ENCODE measurements at places on chromosomes 2 and 18. TPM values are rescaled to one million over a fixed set of nuclear protein-coding genes. Genes with fewer than 3 reads are reported as not detected.

GRCh38 chr2:1517786-1518185, 104.5 kb downstream of the TPO start:
- no peaks in the 10 kb centered on the region for H3K4me1 ChIP-seq
- DNase-seq: no peak
- H3K27me3 ChIP-seq: no peaks in the 10 kb centered on the region
- no peak overlapping the region for H3K27ac ChIP-seq
- H3K4me3 ChIP-seq: no peak overlapping the region
- H3K36me3 ChIP-seq: no peaks in the 10 kb centered on the region

DNA sequence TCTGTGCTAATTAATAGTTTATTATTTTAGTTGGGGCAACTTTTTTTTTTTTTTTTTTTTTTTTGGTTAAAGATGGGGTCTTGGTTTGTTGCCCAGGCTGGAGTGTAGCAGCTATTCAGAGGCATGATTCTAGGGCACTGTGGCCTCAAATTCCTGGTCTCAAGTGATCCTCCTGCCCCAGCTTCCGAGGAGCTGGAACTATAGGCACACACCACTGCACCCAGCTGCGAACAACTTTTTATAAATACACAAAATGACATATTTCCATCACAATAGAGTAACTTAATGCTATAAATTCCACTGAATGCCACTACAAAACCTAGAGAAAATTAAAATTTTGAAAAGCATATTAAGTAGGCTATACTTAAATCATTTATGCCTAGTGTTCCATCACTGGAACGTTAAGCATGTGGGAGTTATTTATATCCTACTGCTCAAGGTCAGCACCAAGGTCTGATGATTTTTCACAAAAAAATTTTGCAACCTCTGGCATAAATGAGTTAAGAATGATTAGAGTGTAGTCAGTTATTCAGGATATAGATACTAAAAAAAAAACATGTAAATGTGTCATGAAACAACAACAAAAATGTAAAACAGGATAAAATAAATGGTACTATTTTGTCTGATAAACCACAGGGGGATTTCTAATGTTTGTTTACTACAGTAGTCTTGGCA, 46.8 kb downstream of the GFPT1 start:
- DNase-seq: no peak
- H3K36me3 ChIP-seq: peaks cover 21% of the 10 kb centered on the region
- H3K4me1 ChIP-seq: no peaks in the 10 kb centered on the region
- no peak overlapping the region for H3K4me3 ChIP-seq

- no peaks in the 10 kb centered on the region for H3K4me1 ChIP-seq
- peaks cover 17% of the 10 kb centered on the region for H3K27me3 ChIP-seq
- no peak for DNase-seq
- no peak overlapping the region for H3K4me3 ChIP-seq
- H3K36me3 ChIP-seq: no peaks in the 10 kb centered on the region
- H3K27ac ChIP-seq: no peak overlapping the region
Measured at GRCh38 chr2:2542966-2543611, 212.0 kb upstream of the MYT1L start.

- no peak for DNase-seq
- no peak overlapping the region for H3K27ac ChIP-seq
- H3K4me1 ChIP-seq: peaks cover 21% of the 10 kb centered on the region
- H3K36me3 ChIP-seq: no peaks in the 10 kb centered on the region
- no peaks in the 10 kb centered on the region for H3K27me3 ChIP-seq
Measured at GRCh38 chr2:241794250-241794823, 14.7 kb upstream of the NEU4 start.

Gene BOLL
- total RNA-seq: not detected

GRCh38 chr2:80748592-80748991, 444.0 kb upstream of the LRRTM1 start:
- H3K4me1 ChIP-seq: no peaks in the 10 kb centered on the region
- no peak for DNase-seq
- no peaks in the 10 kb centered on the region for H3K27me3 ChIP-seq
- no peak overlapping the region for H3K4me3 ChIP-seq

DNA sequence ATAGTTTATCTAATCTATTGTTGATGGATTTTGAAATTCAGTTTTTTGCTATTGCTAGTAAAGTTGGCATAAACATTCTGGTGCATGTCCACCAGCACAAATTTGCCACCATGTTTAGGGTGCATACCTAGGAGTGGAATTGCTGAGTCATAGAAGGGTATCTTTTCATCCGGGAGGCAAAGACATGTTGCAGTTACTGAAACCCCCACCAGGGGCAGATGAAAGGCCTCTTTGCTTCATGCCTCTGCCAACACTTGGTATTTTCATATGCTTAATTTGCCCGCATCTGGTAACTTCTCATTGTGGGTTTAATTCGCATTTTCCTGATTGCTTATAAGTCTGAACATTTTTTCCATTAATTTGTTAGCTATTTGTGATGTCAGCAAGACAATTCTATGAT, 8.2 kb downstream of the DCC start:
- DNase-seq: no peak
- no peak overlapping the region for H3K4me3 ChIP-seq
- no peak overlapping the region for H3K27ac ChIP-seq
- H3K27me3 ChIP-seq: no peaks in the 10 kb centered on the region

DNA sequence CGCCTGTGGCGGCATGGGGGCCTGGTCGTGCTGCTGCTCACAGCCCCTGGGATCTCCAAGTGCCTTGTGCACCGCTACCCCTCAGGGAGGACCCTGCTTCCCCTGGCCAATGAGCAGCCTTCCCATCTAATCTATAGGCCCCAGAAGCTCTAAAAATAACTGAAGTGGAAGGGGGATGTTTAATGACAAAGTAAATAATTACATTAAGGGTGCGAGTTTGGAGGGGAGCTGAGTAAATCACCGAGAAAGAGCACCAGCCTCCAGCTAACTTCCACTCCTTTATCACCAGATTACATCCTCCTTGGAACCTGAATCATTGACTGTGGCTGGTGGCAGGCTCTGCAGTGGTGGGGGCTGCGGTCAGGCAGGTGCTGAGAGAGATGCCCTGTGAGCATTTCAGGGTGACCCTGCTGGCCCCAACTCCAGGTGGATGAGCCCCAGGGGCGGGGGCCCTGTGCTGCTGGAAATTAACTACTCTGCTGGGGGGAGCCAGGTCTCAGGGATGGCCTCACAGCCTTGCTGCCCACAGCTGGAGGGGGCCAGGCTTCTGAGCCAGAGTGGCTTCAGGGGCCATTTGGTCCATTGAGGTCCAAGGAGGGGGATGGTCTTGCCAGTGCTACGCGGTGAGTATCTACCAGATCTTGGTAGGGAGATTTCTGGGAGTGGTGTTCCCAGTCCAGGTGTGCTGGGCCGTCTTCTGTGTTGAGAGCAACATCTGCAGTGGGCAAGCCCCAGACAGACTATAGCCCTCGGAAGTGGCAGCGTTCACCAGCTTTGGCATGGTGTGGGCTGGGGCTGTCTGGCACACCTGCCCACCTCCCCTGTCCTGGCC, 74.2 kb downstream of the GLI2 start:
- no peak overlapping the region for H3K4me3 ChIP-seq
- no peak overlapping the region for H3K27ac ChIP-seq
- H3K4me1 ChIP-seq: no peaks in the 10 kb centered on the region

GRCh38 chr2:62374301-62375112, 131.5 kb downstream of the TMEM17 start:
- H3K36me3 ChIP-seq: no peaks in the 10 kb centered on the region
- H3K27me3 ChIP-seq: no peaks in the 10 kb centered on the region
- H3K27ac ChIP-seq: no peak overlapping the region
- no peak for DNase-seq
- H3K4me1 ChIP-seq: no peaks in the 10 kb centered on the region

Gene LYG2
- 0.27 TPM for total RNA-seq

DNA sequence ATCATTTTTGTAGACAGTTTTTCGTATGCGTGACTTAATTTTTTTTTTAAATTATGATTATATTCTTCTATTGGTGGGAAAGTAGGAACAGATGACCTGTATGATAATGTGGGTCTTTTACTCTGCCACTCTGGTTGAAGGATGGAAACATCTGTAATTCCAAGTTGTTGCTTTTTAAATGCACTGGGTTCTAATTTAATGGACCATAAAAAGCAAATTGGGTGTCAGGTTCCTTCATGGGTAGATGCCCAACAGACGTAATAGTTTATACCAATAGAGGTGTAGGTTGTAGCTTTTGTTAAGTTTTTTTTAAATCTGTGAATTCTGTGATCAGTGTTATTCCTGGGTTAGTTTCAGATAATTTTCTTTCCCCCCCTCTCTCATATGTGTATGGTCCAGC, 117.6 kb downstream of the MAP4K4 start:
- H3K27ac ChIP-seq: no peak overlapping the region
- no peak for DNase-seq
- no peak overlapping the region for H3K4me3 ChIP-seq
- no peaks in the 10 kb centered on the region for H3K36me3 ChIP-seq
- no peaks in the 10 kb centered on the region for H3K27me3 ChIP-seq

- DNase-seq: no peak
- no peaks in the 10 kb centered on the region for H3K4me1 ChIP-seq
- H3K27ac ChIP-seq: no peak overlapping the region
- H3K27me3 ChIP-seq: peaks cover 5% of the 10 kb centered on the region
- no peaks in the 10 kb centered on the region for H3K36me3 ChIP-seq
Measured at GRCh38 chr2:121819846-121820245, 64.4 kb downstream of the TSN start.

DNA sequence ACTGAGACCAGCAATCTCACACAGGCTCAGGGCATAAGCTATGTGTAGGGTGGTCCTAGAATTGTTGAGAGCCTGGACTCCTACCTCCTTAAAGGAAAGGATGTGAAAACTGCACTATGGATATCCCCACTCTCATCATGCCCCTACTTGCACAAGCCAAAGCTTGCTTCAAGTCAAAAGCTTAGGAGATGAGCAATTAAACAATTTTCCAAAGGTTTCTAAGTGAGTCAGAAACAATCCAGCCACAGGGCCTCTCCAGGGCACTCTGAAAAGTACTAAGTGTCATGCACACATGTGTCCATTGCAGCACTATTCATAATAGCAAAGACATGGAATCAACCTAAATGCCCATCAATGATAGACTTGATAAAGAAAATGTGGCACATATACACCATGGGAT, 215.4 kb downstream of the AFF3 start:
- H3K4me3 ChIP-seq: no peak overlapping the region
- H3K27me3 ChIP-seq: peaks cover 47% of the 10 kb centered on the region
- H3K27ac ChIP-seq: no peak overlapping the region
- no peak for DNase-seq
- no peaks in the 10 kb centered on the region for H3K4me1 ChIP-seq

Gene OSBPL1A
- 18.9 TPM for total RNA-seq

Gene IMPACT
- total RNA-seq: 46.4 TPM

Gene CFAP221
- 0.96 TPM for total RNA-seq

- no peaks in the 10 kb centered on the region for H3K27me3 ChIP-seq
- no peaks in the 10 kb centered on the region for H3K36me3 ChIP-seq
- H3K4me1 ChIP-seq: no peaks in the 10 kb centered on the region
- no peak for DNase-seq
- no peak overlapping the region for H3K27ac ChIP-seq
Measured at GRCh38 chr2:26251893-26252292, 7.2 kb downstream of the HADHB start.

Gene ZSWIM2
- total RNA-seq: not detected

Gene PAX3
- not detected for total RNA-seq

- H3K4me1 ChIP-seq: no peaks in the 10 kb centered on the region
- H3K27me3 ChIP-seq: peaks cover 6% of the 10 kb centered on the region
- no peaks in the 10 kb centered on the region for H3K36me3 ChIP-seq
- no peak for DNase-seq
Measured at GRCh38 chr2:118496870-118497611, 350.4 kb downstream of the EN1 start.

DNA sequence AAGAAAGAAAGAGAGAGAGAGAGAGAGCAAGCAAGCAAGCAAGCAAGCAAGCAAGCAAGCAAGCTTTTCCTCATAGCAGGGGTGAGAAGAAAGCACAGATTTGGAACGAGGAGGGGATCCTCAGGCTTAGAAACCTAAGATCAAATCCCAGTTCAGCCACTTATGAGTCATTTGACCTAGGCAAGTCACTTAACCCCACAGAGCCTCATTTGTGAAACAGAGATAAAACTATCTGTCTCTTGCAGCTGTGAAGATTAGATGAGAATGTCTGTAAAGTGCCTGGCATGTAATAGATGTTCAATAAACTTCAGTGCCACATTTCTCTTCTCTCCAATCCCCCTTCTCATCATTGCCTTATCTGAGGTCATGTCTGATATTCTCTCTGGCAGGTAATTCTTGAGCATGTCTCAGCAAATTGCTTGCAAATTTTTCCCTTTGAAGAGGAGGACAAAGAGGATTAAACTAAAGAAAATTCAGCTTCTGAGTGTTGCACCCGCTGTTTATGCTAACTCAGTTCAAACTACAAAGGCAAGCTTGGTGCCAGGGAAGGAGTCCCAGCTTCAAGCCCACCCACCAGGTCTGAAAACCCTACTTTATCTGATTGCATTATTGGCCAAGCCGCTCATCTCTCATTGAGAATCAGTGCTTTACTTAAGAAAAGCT, 20.3 kb downstream of the ALK start:
- H3K4me1 ChIP-seq: no peaks in the 10 kb centered on the region
- no peak overlapping the region for H3K27ac ChIP-seq
- no peak for DNase-seq
- no peak overlapping the region for H3K4me3 ChIP-seq
- peaks cover 84% of the 10 kb centered on the region for H3K27me3 ChIP-seq

Gene CABLES1
- total RNA-seq: 7.7 TPM

GRCh38 chr2:221551864-221552263, 20.2 kb downstream of the EPHA4 start:
- DNase-seq: no peak
- H3K27ac ChIP-seq: no peak overlapping the region
- no peak overlapping the region for H3K4me3 ChIP-seq
- no peaks in the 10 kb centered on the region for H3K27me3 ChIP-seq

- H3K4me3 ChIP-seq: no peak overlapping the region
- H3K27me3 ChIP-seq: 0 out of 2 replicates have a peak, but pooled peaks cover 1% of the 10 kb centered on the region
- H3K36me3 ChIP-seq: no peaks in the 10 kb centered on the region
- peaks cover 10% of the 10 kb centered on the region for H3K4me1 ChIP-seq
- no peak overlapping the region for H3K27ac ChIP-seq
Measured at GRCh38 chr2:23351388-23352141, 33.4 kb upstream of the KLHL29 start.

DNA sequence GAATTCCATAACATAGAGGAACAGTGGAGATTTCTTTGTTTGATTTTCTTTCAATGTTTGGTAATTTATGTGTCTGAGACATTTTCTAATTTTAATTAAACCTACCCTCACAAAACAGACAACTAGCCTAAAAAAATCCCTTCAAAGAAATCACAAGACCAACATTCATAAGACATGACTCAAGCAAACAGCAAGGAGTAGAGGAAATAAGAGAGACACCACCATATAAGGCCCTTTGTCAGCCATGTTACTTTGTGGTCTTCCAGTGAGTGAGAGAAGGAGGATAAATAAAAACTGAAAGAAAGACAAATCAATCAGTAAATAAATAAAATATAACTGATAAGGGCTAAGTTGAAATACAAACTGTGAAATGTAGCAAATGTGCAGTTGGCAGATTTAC, 830.8 kb upstream of the SLC39A10 start:
- no peak overlapping the region for H3K4me3 ChIP-seq
- no peaks in the 10 kb centered on the region for H3K27me3 ChIP-seq
- DNase-seq: no peak
- H3K4me1 ChIP-seq: peaks cover 10% of the 10 kb centered on the region
- H3K36me3 ChIP-seq: no peaks in the 10 kb centered on the region

- peak overlapping the region; percentile 86 for H3K4me3 ChIP-seq
- H3K36me3 ChIP-seq: no peaks in the 10 kb centered on the region
- H3K27me3 ChIP-seq: no peaks in the 10 kb centered on the region
- H3K4me1 ChIP-seq: peaks cover 33% of the 10 kb centered on the region
- peak overlapping the region; percentile 56 for H3K27ac ChIP-seq
- no peak for DNase-seq
Measured at GRCh38 chr2:222859786-222860612, 837 bp upstream of the ACSL3 start.
